ENCODE measurements at places on chromosomes 6 and 20.

- DNase-seq = no peak
These were observed 31.0 kb downstream of the DLGAP4 start for GRCh38 chr20:36336954-36337704.

DNA sequence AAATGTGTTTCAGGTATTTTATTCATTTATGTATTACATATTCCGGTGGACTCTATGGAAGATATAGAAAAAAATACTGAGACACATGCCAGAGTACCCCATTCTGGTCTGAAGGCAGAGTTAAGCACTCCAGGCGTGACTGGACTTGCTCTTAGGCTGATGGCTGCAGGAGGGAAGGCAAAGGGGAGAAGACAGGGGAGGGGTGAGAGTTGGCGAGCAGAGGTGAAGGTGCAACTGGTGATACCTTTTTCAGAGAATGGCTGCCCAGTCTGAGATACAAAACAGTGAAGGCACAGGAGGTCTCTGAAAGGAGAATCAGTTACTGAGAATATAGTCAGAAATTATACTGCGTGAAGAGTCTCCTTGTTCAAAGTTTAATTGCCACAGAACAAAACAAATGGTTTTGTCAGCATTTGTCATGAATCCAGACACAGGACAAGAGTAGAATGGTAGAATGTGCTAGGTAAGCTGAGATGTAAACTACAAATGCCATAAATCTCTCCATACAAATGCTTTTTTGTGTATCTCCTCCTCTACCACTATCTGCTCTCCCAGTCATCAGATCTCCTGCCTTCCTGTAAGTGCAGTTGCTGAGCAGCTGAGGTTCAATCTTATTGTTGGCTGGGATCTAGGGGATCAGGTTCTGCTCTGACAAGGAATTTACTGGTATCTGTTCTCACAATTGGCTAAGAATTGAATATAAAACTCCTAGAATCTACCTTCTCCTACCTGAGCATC lies 104.2 kb upstream of the DST start:
- no peak for DNase-seq

DNA sequence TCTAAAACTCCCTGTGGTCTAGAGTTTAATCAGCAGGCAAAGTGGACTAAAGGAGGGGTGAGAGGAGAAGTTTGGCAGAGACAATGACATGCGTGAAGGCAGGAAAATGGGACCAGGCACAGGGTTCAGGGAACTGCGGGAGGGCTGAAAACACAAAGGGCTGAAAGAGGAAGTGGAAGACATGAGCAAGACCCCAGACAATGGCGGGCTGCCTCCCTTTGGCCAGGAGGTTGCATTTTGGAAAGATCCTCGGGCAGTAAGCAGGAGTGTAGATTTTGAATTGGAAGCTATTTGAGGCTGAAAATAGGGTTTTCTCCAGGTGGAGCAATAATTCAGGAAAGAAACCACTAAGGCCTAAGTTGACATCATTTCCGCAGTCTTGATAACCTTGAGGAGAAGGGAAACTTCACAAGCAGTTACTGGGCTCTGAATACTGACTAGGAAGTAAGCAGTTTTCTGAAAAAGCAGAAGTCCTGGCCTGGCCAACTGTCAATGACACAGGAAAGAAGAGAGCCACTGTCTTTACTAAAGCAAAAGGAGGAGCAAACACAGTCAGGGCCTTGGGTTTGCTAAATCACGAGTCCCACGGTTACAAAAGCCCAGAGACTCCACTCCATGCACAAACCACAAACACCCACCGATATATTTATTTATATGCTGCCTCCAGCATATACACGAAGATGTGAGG lies 3.4 kb downstream of the LY86 start:
- DNase-seq = no peak

DNA sequence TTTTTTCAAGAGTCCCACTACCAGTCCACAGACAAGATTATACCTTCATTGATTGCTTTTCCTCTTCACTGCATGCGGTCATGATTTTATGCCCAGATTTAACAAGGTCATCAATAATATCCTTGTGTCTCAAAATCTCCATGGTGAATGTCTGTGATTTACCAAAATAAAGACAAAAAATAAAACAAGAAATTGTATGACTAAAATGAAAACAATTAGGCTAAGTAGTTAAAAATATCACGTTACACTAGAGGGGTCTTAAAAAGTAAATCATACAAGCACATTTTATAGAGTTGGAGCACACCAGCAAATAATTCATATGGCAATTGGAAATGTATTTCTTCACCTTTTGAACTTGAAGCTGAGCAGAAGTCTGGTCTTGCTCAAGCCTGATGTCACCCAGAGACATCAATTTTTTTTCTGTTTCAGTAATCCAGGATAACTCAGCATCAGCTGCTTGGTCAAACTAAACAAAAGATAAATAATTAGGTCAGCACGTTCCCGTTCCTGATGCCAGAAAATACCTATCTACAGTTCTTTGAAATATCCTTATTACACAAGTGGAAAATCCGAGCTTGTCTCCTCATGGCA lies 125.4 kb downstream of the DST start:
- no peak for DNase-seq

GRCh38 chr6:151349651-151350270 lies 41.6 kb downstream of the ZBTB2 start:
- no peak for DNase-seq

DNA sequence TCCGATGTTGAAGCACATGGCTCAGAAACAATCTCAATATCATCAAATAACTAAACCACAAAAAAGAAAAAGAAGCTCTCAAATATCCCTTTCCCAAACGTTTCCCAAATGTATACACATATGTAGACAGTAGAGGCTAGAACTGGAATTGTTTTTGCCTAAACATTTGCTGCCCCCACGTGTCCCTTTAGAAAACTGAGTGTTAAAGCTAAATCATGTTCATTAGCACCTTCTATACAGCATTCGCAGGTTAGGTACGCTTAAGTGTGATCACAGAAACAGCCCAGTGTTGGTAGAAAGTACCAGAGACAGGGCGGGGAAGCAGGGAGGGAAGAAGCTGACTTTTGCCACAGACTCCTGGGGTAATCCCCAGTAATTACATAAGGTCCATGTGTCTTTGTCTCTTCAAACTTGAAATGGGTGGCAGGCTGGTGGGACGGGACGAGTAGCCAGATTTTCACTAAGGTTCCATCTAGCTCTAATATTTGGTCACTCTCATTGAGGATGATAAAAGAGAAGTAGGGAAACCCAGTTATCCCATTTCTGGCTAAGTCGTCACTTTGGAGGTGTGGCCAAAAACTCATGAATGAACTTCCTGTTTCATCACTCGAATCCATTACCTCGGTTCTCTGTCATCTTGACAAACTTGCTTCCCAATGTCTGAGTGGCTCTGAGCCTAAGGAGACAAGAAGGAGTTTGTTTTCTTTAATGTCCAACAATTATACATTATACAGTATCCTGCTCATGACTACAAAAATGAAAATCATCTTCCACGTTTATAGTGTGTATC lies 15.0 kb upstream of the TFAP2A start:
- no peak for DNase-seq

DNA sequence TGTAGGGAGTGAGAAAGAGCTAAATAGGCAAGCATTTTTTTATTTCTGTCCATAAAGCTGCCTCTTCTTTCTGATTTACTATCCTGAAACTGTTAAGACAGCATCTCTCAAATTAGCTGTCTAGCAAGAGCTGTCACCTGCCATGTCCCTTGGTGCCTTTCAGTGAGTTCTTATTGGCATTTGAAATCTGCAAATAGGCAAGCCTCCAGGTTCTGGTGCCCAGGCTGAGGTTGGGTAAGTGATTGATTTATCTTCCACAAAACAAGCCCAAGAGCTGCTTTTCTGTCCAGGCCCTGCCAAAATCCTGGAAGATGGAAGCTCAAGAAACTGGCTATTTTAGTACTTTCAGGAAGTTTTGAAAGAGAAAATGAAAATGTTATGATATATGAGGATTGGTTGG lies 22.4 kb downstream of the MANEA start:
- no peak for DNase-seq
